ENCODE measurements at places on chromosomes 13 and 19.

DNA sequence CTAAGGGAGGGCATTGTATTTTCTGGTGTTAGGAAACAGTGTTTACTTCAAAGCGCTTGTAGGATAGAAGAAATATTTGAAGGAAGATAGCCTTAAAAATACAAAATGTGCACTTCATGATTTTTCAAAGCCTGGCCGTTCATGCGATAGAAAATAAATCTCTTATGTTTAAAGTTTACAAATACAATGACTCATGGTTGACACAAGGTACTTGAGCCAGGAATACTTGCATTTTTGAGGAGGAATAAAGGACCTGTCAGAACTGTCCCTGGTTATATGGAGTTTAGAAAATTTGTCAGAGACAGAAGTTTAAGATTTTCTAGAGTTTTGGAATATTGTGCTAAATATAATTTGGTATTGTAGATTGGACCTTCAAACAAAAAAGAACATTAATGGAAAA is 1223.2 kb upstream of the SLC10A2 start:
- no peak overlapping the region for H3K27ac ChIP-seq
- no peak for DNase-seq
- H3K4me3 ChIP-seq, result no peak overlapping the region
- H3K36me3 ChIP-seq, result no peaks in the 10 kb centered on the region

DNA sequence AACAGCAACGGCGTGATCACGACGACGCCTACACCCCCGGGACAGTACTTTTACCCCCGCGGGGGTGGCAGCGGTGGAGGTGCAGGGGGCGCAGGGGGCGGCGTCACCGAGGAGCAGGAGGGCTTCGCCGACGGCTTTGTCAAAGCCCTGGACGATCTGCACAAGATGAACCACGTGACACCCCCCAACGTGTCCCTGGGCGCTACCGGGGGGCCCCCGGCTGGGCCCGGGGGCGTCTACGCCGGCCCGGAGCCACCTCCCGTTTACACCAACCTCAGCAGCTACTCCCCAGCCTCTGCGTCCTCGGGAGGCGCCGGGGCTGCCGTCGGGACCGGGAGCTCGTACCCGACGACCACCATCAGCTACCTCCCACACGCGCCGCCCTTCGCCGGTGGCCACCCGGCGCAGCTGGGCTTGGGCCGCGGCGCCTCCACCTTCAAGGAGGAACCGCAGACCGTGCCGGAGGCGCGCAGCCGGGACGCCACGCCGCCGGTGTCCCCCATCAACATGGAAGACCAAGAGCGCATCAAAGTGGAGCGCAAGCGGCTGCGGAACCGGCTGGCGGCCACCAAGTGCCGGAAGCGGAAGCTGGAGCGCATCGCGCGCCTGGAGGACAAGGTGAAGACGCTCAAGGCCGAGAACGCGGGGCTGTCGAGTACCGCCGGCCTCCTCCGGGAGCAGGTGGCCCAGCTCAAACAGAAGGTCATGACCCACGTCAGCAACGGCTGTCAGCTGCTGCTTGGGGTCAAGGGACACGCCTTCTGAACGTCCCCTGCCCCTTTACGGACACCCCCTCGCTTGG is 966 bp downstream of the JUNB start:
- H3K27ac ChIP-seq, result peak overlapping the region; percentile 97
- H3K27me3 ChIP-seq, result no peaks in the 10 kb centered on the region
- H3K36me3 ChIP-seq, result no peaks in the 10 kb centered on the region

- no peaks in the 10 kb centered on the region for H3K27me3 ChIP-seq
- H3K4me1 ChIP-seq, result no peaks in the 10 kb centered on the region
- no peaks in the 10 kb centered on the region for H3K36me3 ChIP-seq
- no peak overlapping the region for H3K27ac ChIP-seq
- no peak for DNase-seq
Measured at GRCh38 chr13:112636401-112636975, 48.5 kb upstream of the TUBGCP3 start.

DNA sequence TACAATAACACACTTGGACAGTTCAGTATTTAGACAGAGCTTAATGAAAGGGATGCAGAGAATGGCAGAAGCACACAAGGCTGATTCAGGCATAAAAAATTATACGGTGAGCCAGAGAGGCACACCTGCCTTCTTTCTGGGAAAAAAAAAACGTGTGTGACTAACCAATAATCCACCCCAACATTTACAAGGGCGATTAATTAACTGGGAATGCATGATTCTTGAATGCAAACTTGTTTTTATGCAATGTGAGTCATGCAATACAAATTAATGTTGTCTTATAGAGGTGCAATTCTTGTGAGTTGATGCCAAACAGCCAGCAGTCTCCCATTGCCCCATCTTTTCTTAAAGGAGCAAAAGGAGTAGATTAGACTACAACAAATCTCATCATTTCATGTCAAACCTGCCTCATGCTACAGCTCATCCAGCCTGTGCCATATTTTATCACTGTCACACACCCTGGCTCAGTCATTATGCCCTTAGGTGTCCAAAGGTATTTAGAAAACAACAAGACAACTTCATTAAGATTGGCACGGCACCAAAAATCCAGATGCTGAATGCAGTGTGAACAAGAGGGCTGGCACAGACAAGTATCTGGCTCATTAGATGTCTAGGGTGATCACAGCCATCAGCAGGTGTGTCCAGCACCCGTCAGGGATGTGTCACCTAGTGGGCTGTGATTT is 721.1 kb downstream of the EFNB2 start:
- no peak for DNase-seq
- H3K4me3 ChIP-seq, result no peak overlapping the region
- H3K27ac ChIP-seq, result no peak overlapping the region

- no peaks in the 10 kb centered on the region for H3K36me3 ChIP-seq
- DNase-seq, result no peak
- H3K4me3 ChIP-seq, result no peak overlapping the region
- peaks cover 11% of the 10 kb centered on the region for H3K4me1 ChIP-seq
- H3K27me3 ChIP-seq, result no peaks in the 10 kb centered on the region
- H3K27ac ChIP-seq, result no peak overlapping the region
Measured at GRCh38 chr19:14368011-14368513, 13.2 kb upstream of the ADGRE5 start.

DNA sequence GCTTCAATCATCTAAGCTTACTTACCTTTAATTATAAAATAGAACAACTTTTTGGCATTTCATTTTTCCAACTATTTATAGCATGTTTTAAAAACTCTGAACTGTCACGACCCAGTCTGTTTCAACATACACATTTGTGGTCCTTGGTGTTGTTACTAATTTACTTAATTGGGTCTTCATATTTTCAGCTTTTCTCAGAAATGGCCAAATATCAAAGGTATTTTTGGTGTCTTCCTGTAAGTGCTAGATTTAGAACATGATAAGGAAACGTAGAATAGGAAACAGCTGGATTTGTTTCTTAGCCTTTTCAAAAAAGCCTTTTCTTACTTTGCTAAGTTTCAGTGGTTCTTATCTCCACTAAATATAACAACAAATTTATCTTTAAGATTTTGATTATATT is 11.4 kb downstream of the LPAR6 start:
- H3K4me1 ChIP-seq, result peaks cover 84% of the 10 kb centered on the region
- no peaks in the 10 kb centered on the region for H3K27me3 ChIP-seq
- DNase-seq, result no peak

- H3K27ac ChIP-seq, result no peak overlapping the region
- no peaks in the 10 kb centered on the region for H3K4me1 ChIP-seq
- no peaks in the 10 kb centered on the region for H3K36me3 ChIP-seq
- no peaks in the 10 kb centered on the region for H3K27me3 ChIP-seq
Measured at GRCh38 chr19:18251587-18252369, 22.5 kb downstream of the IQCN start.

DNA sequence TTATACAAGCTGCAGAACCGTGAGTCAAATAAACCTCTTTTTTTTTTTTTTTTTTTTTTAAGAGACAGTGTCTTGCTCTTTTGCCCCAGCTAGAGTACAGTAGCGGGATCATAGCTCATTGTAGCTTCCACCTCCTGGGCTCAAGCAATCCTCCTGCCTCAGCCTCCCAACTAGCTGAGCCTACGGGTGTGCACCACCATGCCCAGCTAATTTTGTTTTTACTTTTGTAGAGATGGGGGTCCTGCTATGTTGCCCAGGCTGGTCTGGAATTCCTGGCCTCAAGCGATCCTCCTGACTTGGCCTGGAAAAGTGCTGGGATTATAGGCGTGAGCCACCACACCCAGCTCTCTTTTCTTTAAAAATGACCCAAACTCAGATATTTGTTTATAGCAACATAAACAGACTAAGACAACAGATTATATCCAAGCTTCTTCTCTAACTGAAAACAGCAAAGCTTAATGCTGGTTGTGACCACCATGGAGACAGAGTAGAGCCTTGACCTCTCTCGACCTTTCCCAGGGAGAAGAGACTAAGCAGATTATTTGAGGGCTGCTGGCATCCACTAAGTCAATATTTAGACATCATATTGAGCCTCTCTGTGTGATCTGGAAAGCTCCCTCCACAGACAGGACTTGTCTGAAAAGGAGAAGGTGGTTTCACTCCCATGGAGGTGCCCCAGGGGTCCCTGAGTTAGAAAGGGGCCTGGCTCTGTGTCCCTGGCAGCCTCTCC is 150.0 kb downstream of the KCTD15 start:
- H3K36me3 ChIP-seq, result no peaks in the 10 kb centered on the region
- no peak for DNase-seq
- H3K4me3 ChIP-seq, result no peak overlapping the region
- no peaks in the 10 kb centered on the region for H3K4me1 ChIP-seq

- no peak overlapping the region for H3K4me3 ChIP-seq
- H3K36me3 ChIP-seq, result no peaks in the 10 kb centered on the region
- no peak for DNase-seq
- no peak overlapping the region for H3K27ac ChIP-seq
- peaks cover 8% of the 10 kb centered on the region for H3K4me1 ChIP-seq
Measured at GRCh38 chr13:29774830-29775229, 75.6 kb downstream of the UBL3 start.

DNA sequence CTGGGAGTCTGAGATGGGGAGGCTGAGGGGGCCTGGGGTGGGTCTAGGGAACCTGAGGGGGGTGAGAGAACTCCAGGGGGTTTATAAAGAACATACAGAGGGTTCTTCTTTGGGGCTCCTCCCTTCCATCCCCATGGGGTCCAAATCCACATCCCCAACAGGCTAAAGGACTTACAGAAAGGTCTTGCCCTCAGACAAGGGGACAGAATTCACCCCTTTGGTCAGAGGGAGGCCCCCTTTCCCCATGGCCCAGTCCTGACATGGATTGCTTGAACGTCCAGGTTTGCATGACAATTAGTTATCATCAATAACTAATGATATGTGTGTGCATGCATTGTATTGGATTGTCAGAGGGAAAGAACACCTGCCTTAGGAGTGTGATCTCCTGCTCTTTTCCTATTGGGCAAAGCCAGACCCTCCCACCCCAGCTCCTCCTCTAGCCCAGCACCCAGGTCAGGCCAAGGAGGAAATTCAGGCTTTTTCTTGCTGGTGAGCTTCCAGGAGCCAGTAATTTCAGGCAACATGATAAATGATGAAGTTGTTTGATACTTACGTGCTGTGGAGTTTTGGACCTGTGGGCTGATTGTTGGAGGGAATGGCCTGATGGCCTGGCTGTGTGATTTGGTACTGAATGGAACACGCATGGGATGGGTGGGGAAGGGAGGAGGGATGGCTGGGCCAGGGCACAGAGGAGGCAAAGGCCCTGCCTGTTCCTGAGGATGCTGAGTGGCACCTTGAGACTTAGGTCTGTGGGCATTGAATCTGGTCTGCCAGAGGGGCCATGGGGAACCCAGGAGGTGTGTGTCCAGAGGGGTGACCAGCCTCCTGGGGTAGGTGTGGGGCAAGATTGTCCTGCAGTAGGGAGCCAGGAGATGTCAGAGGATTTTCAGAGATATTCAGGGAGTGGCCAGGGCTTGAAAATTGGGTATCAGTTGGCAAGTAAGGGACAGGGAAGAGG is 1.1 kb downstream of the KLHL26 start:
- peaks cover 32% of the 10 kb centered on the region for H3K4me1 ChIP-seq
- no peaks in the 10 kb centered on the region for H3K36me3 ChIP-seq
- peak overlapping the region; percentile 96 for H3K27ac ChIP-seq
- DNase-seq, result no peak

DNA sequence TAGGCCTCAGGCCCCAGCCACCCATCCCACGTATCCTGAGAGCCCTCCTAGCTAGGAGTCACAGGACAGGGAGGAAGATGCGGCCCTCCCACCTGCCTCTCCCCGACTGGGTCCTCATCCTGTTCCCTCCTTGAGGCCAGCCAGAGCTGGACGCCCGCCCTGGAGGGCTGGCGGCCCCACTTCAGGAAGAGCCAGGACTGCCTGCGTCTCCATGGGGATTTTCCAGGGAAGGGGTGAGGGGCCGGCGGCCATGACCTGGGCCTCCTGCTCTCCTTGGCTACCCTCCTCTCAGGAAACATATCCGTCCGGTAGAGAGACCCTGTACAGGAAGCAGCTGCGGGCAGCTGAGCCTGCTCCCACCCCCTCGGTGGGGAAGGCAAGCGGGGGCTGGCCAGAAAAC is 11.3 kb upstream of the PRKD2 start:
- peak overlapping the region; percentile 45 for H3K27ac ChIP-seq
- no peak overlapping the region for H3K4me3 ChIP-seq
- H3K27me3 ChIP-seq, result no peaks in the 10 kb centered on the region
- peaks cover 31% of the 10 kb centered on the region for H3K4me1 ChIP-seq

DNA sequence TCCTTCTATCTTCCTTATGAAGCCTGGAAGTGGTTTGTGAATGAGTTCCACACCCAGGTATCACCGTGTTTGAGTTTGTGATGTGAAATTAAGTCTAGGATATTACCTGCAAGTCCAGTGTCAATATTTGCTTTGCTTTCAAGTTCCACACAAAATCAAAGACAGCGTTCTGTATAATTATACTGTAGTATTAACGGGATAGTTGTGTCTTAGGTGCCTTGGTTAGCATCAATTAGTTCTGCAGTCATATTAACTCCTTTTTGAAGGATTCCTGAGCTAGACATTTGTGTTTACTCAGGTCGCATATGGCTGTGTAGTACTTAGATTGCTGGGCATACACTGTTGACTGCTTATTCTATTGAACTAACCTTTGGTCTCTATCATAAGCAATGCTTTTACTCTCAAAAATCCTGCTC is 54.4 kb downstream of the ERCC5 start:
- H3K4me3 ChIP-seq, result no peak overlapping the region
- H3K4me1 ChIP-seq, result no peaks in the 10 kb centered on the region
- DNase-seq, result no peak
- no peaks in the 10 kb centered on the region for H3K36me3 ChIP-seq
- no peaks in the 10 kb centered on the region for H3K27me3 ChIP-seq

GRCh38 chr13:74683411-74683810 is 549.2 kb upstream of the KLF12 start:
- H3K27ac ChIP-seq, result no peak overlapping the region
- no peaks in the 10 kb centered on the region for H3K36me3 ChIP-seq
- no peak for DNase-seq
- no peaks in the 10 kb centered on the region for H3K4me1 ChIP-seq

GRCh38 chr19:6100284-6100915 is 9.9 kb downstream of the RFX2 start:
- no peak for DNase-seq
- H3K27ac ChIP-seq, result peak overlapping the region; percentile 76
- H3K4me3 ChIP-seq, result no peak overlapping the region
- no peaks in the 10 kb centered on the region for H3K36me3 ChIP-seq
- H3K27me3 ChIP-seq, result no peaks in the 10 kb centered on the region

DNA sequence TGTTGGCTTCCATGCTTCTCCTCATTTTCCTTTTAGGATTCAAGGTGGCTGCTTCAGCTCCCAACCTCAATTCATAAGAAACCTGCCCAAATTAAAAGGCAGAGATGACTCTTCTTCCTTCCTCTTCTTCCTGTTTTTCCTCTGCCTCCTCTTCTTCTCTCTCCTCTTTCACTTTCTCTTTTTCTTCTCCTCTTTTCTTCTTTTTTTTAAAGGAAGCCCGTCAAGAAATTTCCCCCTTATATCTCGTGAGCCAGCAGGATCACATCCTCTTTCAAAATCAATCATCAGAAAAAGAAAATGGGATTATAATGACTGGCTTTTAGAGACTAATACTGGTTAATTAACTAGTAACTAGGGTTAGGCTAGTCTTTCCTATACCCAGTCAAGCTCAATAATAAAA is 220.3 kb downstream of the NBEA start:
- no peak overlapping the region for H3K27ac ChIP-seq
- H3K27me3 ChIP-seq, result no peaks in the 10 kb centered on the region
- no peaks in the 10 kb centered on the region for H3K4me1 ChIP-seq
